Progenitor cell of endocrine pancreas (in vitro differentiated cells): ENCODE measurements at places on chromosomes 1 and 21.

GRCh38 chr1:199042193-199042592 is 403.4 kb downstream of the PTPRC start:
- no peak for DNase-seq

DNA sequence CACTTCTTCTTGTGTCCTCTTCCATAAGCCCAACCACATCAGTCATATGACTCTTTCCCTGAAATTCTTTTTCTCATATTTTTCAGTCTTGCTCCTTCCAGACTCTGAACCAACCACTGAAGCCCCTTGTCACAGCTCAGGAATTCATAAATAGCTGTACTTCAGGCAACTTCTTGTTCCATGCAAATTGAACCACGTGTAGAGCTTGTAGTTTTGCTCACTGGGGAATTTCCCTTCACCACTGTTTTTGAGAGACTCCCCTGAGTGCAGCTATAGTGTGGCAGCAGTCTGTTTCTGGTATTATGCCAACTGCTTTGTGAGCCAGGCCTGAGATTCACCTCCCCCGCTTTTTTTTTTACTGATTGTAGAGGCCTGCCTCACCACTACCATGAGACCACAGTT is 150.3 kb upstream of the SPAG17 start:
- DNase-seq = no peak

DNA sequence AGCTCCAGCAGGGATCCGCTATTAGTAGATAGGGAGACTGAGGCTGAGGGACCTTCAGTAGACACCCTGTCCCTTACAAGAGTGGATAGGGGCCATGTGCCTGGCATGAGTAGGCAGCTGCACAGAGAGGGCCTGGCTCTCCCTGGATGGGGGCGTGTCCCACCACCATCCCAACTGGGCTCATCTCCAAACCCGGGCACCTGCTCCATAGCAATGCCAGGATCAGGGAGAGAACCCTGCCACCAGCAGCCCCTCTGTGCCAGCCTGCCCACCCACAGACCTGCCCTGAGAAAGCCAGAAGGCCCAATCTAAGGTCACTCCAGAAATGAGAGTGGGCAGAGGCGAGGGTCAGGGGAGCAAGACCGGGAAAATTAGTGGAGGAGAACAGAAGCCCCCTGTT is 121.3 kb downstream of the GRIK3 start:
- no peak for DNase-seq

DNA sequence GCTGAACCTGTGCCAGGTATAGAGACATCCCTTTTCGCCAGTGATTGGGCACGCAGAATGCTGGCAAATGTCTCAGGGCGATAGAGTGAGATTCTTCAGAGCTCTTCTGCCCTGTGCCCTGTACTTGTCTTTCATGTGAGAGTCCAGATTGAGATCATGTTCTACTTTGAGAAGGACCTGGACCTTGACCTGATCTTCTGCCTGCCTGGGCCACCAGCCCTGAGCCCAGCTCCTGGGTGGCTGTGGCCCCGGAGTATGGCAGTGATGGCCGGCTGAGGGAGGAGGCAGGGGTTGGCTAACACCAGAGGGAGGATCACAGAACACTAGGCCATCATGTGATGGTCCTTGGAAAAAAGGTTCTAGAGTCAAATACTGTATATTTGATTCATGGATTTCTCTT is 13.8 kb downstream of the STRIP1 start:
- no peak for DNase-seq

GRCh38 chr1:230641346-230641745 is 935 bp upstream of the COG2 start:
- DNase-seq = no peak

GRCh38 chr1:165851034-165851658 is 23.7 kb downstream of the UCK2 start:
- DNase-seq = no peak

GRCh38 chr21:16309250-16309971 is 579.6 kb downstream of the USP25 start:
- DNase-seq = no peak
